Occipital lobe (tissue), 3 donors: ENCODE measurements at places on chromosomes 4 and X. TPM values are rescaled to one million over a fixed set of nuclear protein-coding genes. Genes with fewer than 3 reads are reported as not detected.
A peak's percentile ranks its signal among the peaks of the same experiment; 100 is the strongest.

- no peak for DNase-seq
Observed at GRCh38 chr4:158420782-158421181, 100.9 kb upstream of the RXFP1 start.

DNA sequence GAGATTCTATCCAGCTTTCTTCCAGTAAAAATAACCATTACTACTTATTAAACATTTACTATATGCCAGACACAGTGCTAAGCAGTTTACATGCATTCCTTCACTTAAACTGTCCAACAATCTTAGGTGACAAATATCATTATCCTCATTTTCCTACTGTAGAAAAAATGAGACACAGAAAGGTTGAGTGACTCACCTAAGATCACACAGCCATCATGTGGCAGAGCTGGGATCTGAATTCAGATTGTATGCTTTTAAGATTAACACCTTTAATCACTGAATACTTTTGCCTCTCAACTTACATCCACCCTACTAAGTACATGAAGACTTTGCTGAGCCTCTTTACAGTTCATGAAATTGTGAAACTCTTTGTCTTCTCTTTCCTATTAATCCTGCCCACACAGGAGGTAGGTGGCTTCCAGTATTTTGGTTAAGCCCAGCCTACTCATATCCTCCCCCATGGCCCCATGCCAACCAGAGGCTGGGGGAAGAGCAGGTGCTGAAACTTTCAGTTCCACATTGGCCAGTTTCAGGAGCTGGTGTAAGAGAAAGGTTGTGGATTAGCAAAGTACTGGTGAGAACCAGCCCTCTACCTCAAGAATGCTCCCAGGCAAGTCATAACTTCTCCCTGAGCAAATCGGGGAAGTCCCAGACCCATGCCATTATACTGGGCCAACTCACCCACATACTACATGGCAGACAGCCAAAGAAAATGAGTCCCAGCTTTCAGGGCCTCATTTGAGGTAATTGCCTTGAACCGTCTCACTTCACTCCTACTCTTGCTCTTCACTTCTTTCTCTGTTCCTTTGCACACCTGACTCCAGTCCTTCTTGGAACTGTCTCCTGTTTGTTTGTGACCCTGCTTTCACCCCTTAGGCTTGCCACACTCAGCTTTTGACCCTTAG lies 211.1 kb downstream of the GUCY2F start:
- DNase-seq = no peak

- DNase-seq = no peak
Observed at GRCh38 chrX:41192880-41193279, 107.6 kb downstream of the USP9X start.

GRCh38 chrX:13669246-13669737 lies 16.4 kb downstream of the TCEANC start:
- no peak for DNase-seq

DNA sequence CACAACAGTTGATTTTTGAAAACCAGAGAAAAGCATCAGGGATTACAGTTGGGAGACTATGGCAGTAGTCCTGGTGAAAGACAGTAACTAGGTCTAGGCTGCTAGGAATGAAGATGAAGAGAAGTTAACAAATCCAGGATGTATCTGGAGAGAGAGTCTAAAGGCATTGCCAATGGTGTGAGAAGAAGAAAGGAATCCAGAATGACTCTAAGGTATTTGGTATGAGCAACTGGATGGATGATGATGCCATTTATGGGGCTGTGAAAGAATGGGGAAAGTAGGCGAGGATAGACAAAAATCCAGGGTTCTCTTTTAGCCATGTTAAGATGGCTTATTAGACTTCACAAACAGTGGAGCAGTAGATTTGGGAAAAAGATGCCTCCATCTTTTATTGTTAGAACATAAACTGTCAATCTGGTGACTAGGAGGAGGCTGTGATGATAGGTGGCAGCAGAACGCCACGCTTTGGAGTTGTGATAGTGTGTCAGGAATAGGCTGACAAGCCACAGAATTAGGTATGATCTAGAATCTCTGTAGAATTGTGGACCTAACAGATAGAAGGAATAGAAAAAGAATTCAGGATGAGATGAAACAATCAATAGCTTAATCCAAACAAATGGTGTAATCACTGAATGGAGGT lies 27.3 kb upstream of the JADE1 start:
- DNase-seq = no peak

The CFAP99 gene
- total RNA-seq = not detected

The MAOB gene
- 1.6 TPM for total RNA-seq

The AMOT gene
- 10.8 TPM for total RNA-seq

The ENPP6 gene
- total RNA-seq = 0.94 TPM

The NCBP2L gene
- not detected for total RNA-seq

- no peak for DNase-seq
Observed at GRCh38 chr4:41200486-41201017, 13.8 kb downstream of the APBB2 start.

The UGT2B15 gene
- not detected for total RNA-seq

- DNase-seq = no peak
Observed at GRCh38 chrX:11551151-11551550, 114.6 kb downstream of the ARHGAP6 start.

DNA sequence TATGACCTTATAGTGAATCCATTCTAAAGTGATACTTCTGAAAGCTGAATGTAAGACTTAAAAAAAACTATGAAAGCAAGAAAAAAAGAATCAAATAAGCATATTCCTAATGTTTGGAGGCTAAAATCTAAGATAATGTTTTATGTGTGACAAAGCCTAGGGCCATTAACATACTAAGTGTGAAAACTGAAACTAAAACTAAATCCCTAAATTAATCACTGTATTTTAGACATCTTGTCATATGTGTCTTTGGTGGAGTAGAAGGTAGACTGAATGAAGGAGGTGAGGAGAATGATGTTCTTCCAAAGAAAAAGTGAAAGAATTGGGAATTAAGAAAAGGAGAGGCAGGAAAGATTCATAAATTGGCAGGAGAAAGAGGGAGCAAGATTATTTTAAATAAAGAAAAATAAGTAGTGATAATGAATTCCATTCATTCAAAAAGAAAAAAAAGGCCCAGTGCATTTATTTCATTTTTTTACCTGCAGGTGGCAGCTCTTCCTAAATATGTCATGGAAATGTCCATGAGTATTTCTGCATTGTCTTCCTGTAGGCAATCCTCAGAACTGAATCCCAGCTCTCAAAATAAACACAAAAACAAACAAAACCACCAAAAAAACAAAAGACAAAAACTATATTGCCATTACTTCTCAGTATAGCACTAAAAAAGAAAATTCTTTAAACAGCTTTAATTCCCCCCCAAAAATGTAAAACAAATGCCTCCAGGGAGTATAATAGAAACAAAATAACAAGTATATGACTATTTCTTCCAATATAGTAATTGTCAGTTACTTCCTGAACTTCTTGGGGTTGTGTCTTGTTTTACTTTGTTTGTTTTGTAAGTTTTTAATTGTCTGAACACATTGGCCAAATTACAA lies 17.0 kb upstream of the AP1AR start:
- DNase-seq = no peak

DNA sequence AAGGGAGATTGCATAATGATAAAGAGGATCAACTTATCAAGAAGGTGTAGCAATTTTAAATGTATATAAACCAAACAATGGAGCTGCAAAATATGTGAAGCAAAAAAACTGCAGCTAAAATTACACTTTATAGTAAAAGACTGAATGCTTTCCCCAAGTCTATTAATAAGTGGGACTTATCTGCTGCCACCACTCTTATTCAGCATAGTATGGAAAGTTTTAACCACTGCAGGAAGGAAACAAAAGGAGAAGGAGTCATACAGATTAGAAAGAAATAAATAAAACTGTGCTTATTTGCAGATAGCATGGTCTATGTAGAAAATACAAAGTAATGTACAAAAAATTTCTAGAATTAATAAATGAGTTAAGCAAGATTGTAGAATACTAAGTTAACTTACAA lies 94.1 kb upstream of the GK2 start:
- DNase-seq = no peak

The FAM9C gene
- total RNA-seq = 0.31 TPM

The CFAP47 gene
- total RNA-seq = 2.2 TPM

GRCh38 chrX:34848281-34848680 lies 94.3 kb upstream of the FAM47B start:
- DNase-seq = no peak

DNA sequence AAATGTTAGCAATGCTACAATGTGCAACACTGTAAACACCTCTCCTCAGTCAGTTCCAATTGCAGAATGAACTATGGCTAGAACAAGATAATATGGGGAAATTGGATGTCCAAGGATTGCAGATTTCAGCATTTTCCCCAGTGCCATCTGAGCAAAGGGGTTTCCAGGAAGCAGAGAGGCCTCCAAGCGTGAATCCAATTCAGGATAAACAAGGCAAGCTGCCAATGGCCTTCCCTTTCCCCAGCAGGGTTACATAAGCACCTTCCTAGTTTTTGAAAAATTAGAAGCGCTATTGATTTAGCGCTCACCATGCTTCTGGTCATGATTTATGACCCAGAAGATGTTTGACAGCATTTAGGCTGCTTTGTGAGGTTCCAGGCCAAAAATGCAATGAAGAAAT lies 223.0 kb upstream of the GATB start:
- no peak for DNase-seq

The NSUN7 gene
- total RNA-seq = 4.4 TPM

DNA sequence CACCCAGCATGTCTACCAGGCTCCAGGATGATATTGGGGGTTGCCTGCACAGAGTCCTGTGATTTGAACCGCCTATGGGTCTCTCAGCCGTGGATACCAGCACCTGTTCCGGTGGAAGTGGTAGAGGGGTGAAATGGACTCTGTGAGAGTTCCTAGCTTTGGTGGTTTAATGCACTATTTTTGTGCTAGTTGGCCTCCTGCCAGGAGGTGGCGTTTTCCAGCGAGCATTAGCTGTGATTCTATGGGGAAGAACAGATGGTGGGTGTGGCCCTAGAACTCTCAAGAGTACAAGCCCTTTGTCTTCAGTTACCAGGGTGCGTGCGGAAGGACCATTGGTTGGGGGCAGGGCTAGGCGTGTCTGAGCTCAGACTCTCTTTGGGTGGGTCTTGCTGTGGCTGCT lies 316.9 kb upstream of the AMOT start:
- DNase-seq = no peak

The MGAT4D gene
- not detected for total RNA-seq

DNA sequence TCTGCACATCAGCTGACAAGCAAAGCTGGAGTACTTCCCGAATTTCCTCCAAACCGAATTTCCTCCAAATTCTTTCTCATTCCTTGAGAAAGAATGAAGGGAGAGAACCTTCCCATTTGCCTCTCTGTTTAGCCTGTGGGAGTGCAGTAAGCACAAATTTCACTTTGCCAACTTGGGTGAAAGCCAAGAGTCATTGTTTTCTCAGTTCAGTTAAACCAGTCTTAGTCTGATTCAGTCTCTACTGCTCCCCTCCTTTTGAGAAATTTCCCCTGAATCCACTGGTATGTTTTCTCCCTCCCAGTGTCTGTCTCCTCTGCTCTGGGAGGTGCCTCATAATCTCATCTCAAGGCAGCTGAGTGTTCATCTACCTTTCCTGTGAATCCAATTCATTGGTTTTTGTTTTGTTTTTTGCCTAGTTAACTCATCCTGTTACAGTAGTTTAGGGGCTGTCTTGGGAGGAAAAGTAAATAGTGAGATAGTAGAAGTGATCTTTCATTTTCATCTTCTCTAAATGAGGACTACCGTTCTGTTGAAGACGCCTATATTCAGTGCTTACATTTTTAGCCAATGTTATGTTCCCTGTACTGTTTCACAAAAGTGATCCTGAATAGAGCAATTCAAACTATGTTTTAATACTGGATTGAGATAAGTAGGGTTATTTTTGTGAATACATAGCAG lies 49.0 kb downstream of the SYTL5 start:
- no peak for DNase-seq

DNA sequence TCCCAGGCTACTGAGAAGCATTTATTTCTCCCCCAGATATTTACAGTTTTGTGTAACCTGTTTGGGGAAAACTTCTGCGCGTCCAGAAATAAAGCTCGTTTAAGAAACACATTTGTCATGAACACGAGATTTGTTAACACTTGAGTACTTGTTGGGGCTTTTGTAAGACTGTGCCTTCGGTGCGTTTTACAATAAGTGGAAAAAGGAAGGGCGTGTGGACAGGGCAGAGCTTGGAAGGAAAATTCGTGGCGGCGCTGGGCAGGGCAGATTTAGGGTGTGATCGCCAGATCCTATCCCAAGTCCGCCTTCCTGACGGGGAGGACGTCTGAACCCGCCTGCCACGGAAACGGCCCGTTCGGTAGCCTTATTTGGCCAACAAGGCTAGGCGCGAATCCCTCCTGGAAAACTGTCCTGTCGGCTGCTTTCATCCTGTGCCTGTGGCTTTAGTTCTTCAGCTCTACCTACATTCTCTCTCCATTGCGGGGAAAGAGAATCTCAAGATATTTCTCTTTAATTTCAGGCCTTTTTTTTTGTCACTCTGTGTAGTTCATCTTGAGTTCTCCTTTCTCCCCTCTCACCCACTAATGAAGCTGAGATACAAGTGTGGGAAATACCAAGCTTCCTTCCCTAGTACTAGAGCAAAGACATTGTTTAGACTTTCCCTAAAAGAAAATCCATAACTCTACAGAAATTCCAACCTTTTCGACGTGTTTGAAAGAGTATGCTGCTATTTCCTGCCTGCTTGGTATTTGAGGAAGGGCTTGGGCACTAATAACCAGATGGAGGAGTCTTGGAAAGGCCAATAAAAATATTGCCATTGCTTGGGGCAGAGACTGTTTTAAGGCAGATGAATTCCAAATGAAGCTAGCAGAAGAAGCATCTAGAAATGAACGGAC lies 982 bp downstream of the PDLIM5 start:
- peak; percentile 8 for DNase-seq

- DNase-seq = no peak
Observed at GRCh38 chrX:54064564-54064963, 20.3 kb upstream of the PHF8 start.

The STAG2 gene
- 142 TPM for total RNA-seq

DNA sequence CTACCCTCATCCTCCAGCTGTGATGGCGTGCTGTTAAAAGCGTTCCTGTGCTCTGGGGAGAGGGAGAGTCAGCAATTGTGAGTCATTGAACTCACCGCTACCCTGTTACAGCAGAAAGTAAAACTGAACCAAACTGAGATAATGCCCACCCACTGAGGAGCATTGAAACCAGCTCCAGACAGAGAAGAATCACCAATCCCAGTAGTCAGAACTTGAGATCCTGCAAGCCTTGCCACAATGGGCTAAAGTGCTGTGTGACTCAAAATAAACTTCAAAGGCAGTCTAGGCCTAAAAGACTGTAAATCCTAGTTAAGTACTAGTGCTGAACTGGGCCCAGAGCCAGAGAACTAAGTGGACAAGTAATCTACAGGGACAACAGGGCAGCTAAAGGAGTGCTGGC lies 1394.2 kb upstream of the DIAPH2 start:
- DNase-seq = no peak
